Stimulated activated CD8-positive, alpha-beta memory T cell treated with anti-CD3 and anti-CD28 coated beads, Interleukin-4, amount 100 ng/mL, for 4 hours (primary cell): ENCODE measurements at places on chromosomes 7 and 10.

- DNase-seq = no peak
Measured at GRCh38 chr7:101910991-101911799, 93.8 kb downstream of the CUX1 start.

DNA sequence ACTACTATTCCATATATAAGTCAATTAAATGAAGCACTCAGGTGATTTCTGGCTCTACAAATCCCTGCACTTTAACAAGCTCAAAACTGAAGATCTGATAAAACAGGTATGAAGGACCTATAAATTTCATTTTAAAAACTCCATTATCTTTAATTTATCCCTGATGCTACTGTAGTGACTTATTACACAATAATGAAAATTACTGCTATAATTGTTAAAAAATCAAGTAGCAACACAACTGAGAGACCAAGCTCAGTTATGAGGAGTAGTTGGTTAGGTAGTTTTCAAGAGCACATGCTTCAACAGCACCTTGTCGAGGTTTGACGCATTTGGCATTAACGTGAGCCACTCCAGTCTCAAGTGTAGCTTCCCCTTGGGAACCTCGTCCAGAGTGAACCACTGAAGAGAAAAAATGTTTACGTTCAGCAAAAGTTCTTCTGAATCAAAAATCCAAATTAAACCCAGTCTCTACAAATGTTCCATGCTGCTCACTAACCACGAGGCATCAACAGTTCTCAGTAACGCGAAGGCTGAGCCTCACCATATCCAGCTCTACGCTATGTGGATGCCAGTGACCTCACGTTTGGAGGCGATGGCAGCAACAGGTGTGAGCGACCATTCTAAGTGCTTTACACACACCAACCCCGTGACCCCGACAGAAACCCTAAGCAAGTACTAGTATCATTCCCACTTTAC lies 55.3 kb upstream of the NCAPG2 start:
- no peak for DNase-seq

- no peak for DNase-seq
Measured at GRCh38 chr7:96430356-96430755, 108.5 kb upstream of the SLC25A13 start.

DNA sequence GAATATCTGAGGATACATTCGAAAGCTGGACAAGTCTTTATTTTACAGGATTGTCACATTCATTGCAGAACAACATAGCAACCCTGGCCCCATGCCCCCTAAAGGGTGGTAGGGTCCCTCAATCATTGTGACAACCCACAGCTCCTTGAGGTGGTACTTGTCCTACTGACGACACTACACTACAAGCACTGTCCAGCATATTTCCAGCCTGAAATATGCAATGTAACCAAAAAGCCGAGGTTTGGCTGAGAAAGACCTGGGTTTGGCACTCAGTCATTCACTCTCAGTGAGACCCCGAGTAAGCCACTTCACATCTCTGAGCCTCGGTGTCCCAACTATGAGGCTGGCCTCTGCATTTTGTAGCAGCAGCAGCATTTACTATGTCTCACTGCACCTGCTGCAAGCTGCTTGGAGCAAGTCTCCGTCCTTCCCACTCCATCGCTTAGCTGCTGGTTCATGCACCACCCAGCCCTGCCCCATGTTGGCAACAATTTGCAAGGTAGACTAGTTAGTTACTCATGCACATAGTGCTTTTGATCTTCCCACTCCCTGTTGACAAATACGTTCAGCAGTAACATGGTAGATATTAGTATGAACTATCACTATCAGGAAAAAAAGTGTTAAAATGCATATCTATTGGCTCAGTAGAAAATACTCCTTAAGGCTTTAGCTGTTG lies 43.6 kb upstream of the TNPO3 start:
- DNase-seq = no peak

- no peak for DNase-seq
Measured at GRCh38 chr7:140624392-140625191, 16.0 kb downstream of the DENND2A start.

DNA sequence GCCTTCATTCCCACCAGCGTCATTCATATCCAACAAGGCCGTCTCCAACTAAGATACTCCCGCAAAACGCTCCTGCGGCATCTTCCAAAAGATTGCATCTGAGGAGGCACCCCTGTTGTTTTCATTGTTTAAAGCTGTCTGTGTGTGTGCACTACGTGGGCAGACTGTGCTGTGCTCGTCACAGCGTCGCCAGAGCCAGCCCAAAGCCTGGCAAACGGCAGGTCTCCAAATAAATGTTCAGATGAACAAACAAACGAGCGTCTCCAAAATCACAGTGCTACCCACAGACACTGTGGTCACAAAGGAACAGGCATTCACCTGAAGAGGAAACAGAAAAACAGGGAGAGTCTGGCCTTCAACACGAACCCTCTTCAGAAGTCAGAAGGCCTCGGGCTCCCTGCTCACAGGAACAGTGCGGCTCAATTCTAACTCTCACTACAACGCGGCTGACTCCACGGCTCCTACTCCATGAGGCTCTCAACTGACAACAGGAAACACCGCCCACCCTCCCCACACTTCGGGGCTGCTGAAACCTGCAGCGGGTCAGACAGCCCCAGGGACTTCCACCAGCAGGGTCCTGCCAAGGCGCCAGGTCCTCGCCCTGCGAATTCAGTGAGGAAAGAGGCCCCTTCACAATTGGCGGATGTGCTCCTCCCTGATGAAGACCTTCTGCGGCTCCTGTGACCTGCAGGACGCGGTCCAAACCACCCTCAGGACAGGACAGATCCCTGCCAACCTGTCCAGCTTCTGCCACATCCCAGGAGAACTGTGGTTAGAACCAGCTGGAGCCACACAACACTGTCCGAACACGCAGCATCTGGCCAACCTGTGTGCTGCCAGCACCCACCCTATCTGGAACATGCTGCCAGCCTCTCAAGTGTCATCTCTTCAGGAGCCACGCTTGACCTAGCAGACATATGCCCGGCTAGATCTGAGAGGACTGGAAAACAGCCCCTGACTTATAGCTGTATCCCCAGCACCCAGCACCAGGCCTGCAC lies 36.1 kb downstream of the MAD1L1 start:
- no peak for DNase-seq

DNA sequence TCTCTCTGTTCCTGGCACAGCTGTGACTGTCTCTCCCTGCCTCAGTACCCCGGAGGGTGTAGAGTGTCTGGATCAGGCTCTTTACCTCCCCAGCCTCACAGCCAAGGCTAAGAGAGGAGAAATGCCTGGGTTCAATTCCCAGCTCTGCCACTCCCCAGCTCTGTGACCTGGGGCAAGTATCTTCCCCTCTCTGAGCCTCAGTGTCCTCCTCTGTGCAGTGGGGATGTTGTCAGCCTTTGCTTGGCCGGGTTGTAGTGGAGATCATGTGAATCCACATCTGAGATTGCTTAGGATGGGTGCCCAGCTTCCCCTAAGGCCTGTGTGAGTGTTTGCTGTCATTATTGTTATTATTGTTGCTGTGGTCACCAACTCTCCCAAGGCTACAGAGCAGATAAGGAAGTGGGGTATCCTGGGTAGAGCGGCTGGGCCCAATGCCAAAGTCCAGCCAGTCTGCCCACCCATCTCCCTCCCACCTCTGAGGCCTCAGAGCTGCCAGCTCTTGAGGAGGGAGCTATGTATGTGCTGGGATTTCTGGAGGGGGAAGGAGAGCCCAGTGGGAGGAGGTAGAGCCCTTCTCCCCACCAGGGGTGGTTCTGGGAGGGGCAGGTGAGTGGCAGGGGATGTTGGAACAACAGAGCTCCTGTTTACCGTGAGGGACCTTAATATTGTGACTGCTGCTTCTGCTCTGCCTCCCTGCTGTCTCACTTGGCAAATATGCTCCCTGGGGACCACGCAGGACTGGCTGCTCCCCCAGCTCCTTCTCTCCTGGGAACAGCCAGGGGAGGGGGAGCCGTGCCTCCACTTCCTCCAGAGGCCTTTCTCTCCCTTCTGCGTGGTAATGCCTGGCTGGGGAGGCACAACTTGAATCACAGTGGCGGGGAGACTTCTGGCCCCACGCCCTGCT lies 170.5 kb downstream of the RPS24 start:
- no peak for DNase-seq

DNA sequence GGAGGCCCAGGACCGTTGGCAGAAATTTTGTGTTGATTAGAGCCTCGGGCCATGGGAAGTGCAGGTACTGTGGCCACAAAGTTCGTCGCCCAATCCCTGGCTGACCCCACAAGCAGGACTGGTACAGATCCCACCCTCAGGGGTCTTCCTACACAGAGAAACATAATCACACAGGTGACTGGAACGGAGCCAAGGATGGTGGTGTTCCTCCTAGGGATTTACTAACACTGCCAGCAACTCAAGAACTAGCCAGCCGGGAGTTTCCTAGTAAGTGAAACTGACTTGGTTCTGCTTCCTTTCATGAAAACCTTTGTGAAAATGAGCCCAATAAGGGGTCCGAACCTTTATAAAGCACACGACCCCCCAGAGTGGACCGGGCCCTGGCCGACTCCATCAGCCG lies 5.7 kb downstream of the CUX1 start:
- no peak for DNase-seq

DNA sequence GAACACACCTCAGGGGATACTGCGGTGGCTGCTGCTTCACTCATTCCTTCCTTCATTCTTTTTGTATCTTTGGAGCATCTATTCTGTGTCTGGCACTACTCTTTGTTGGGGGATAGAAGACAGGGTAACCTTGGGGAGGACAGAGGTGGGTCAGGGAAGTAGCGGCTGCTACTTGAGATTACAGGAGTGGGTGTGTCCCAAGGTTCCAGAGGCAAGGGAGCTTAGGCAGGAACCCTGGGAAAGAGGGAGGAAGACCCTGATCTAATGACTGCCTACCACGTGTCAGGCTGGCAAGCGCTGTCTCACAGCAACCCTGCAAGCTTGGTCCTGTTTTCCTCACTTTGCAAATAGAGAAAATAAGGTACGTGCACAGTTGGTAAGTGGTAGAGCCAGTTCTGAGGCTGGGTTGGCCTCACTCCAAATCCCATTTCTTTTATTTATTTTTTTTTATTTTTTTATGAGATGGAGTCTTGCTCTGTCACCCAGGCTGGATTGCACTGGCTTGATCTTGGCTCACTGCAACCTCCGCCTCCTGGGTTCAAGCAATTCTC lies 985.9 kb upstream of the ZNF722 start:
- no peak for DNase-seq

GRCh38 chr10:95988702-95989101 lies 54.7 kb upstream of the CCNJ start:
- no peak for DNase-seq

DNA sequence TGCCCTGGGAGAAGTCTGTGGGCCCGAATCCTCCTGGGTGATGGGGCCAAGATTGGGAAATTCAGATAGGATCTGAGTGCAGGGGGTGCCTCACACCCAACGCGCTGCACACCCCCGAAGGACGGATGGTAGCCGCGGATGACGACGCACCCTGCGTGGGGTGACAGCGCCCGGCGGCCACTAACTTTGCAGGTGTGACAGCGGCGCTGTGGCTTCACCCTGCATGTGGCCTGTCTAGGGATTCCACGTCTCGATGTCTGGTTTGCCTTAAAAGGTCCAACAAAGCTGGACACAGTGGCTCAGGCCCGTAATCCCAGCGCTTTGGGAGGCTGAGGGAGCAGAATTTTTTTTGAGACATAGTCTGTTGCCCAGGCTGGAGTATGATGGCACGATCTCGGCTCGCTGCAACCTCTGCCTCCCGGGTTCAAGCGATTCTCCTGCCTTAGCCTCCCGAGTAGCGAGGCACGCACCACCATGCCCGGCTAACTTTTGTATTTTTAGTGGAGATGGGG lies 18.6 kb downstream of the ADAP1 start:
- no peak for DNase-seq

DNA sequence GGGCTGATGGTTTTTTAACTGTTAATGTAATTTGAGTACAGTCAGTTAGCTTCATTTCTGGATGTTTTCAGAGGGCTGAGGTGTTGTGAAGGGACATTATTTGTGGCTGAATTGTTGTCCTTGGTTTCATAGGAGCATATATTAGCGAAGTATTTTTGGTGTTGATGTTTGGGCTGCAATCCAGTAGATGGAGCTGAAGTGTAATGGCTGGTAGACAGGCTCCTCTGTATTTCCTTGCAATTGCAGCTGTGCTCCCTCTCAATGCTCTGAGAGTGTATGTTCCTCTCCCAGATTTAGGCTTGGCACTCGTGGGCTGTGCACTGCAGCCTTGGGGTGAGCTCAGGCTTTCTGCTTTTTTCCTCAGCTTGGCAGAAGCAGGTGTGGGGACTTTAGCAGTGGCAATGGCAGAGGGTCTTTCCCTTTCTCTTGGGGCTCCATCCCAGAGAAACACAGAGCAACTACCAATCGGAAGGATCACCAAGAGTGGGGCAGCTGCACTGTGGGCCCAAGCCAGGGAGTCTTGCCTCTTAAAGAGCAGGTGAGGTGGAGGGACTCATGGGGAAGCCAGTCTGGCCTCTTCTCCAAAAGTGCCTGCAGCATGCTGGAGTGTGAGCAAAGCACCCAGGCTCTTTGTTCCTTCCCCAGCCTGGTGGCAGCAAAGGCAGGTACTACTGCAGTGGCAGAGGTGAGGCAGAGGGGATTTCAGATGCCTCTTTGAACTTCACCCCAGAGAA lies 544.4 kb downstream of the SH2D4B start:
- DNase-seq = no peak

DNA sequence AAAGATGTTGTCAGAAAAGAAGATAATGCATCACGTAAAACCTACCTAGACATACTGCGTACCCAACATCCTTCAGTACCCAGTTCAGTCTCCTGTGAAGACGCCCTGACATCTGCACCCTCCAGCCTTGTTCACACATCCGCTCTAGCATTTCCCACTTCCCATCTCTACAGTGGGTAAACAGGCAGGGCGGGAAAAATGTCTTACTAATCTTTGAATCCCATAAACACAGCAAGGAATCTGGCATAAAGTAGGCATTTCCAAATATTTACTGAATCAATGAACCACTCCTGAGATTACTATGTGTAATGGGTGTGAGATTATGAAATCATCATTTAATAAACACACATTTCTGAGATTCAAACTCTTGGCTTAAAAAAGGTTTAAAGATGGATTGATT lies 132.8 kb downstream of the GLI3 start:
- no peak for DNase-seq

DNA sequence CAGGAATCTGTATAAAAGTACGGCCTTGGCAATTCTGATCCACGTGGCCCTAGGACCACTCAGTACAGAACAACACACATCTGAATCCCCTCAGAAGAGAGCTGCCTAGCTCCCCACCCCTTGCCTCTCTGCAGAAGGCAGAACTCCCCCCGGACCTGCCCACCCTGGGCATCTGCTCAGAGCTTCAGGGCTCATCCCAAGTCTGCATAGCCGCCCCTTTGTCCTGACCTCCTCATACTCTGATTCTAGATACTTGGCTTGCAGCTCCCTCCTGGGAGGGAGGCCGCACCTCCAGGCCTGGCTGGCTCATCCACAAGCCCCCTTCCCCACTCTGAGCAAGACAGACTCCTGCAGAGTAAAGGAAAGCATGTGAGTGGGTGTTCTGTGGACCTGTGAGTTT lies 49.6 kb downstream of the GRID1 start:
- DNase-seq = no peak

- no peak for DNase-seq
Measured at GRCh38 chr7:142892951-142893350, 7.4 kb upstream of the TRPV6 start.

DNA sequence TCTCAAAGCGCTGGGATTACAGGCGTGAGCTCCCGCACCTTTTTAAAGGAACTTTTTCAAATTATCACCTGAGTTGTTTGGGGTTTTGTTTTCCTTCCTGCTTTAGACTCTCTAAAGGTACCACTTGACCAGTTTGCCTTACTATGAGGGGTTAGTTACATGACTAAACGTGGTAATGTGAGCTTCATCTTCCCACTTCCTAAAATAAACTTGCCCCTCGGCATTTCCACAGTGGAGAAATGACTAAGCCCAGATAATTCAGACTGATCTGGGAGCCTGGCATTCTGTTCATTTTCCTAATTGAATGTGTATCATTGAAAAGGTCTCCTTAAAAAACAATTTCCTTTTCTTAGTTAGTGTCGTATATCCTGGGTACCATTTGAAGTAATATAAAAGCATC lies 163.4 kb downstream of the PLXDC2 start:
- no peak for DNase-seq
